ENCODE measurements at places on chromosomes 2 and 18.

DNA sequence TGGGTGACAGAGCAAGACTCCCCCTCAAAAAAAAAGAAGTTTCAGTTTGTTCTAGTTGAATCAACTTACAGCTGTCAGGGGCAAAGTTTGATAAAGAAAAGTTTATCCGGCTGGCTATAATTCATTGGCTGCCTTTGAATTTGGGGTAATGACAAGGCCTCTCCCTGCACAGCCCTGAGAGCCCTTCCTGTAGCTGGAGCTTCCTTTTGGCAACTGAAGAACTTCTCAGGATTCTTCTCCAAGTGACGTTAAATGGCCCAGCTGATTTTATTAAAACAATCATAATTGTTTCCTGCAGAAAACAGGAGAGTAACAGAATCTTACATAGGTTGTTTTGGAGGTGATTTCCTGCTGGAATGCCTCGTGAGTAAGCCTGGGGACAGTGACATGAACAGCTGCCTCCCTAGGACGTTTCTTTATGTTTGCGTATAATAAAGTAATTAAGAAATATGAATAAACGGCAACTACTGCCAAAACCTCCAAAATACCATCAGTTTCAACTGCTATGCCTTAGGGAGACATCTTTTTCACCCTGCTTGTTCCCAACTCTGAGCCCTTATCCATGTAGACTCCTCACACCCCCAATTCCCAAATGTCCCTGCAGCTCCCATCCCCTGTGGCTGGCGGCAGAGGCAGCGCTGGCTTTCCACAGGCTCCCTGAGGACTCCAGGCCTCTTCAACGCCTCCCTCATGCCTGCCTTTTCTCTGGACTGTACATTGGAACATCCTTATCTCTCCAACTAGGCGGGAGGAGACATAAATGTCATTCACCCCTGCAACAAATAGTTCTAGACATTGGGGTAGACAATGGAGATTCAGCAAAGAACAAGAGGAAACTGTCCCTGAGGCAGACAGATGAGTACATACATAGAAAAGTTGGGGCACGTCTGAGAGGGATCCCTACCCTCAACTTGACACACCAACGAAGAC, 59.2 kb upstream of the FZD7 start:
- DNase-seq = no peak

DNA sequence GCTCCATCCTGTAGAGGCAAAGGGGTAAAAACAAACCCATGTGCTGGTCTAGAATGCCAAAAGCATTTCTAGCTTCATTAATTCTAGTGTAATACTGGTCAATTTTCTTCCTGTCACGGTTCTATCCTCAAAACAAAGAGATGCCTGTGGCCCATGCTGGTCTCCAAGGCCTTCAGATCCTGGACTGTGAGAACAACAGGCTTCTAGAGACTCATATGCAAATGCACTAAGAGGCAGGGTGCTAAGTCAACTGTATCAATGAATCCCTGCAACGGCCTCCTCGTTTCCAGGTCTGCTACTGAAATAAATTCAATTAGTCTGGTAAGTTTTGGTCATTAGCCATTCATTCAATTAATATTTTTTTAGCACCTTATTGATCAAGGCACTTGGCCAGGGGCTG, 4.0 kb downstream of the IFT172 start:
- no peak for DNase-seq

GRCh38 chr2:187169864-187170263, 278.2 kb downstream of the CALCRL start:
- no peak for DNase-seq

GRCh38 chr2:60064687-60065389, 488.6 kb downstream of the BCL11A start:
- DNase-seq = no peak

- no peak for DNase-seq
Observed at GRCh38 chr2:216633616-216634369, 573 bp downstream of the IGFBP2 start.

All from stimulated activated CD4-positive, alpha-beta T cell treated with anti-CD3 and anti-CD28 coated beads, Interleukin-12 subunit alpha, Interleukin-12 subunit beta, amount 100 ng/mL, for 24 hours (primary cell).